Bronchial epithelial cell (primary cell): ENCODE measurements at places on chromosomes 6 and 20. TPM values are rescaled to one million over a fixed set of nuclear protein-coding genes. Genes with fewer than 3 reads are reported as not detected.
A peak's percentile ranks its signal among the peaks of the same experiment; 100 is the strongest.

MAP1LC3A gene
- 6.6 and 12.7 TPM in 2 replicates for total RNA-seq

DNA sequence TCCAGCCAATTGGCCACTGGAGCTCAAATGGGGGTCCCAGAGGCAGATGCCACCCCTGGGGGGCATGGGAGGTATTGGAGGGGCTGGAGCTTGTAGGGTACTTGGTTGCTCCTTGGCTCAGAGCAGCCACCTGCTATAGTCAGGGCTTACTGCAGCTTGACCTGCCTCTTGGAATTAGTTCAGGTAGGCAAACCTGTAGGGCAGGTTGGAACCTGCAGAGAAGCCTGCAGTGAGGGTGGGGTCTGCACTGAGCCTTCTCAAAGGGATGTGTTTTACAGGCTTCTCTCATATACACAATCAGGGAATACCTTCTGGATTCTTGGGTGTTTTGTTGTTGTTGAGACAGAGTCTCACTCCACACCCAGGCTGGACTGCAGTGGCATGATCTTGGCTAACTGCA is 94.2 kb upstream of the MYL9 start:
- peak; percentile 72 for DNase-seq

GRCh38 chr6:145271577-145271976 is 463.7 kb downstream of the EPM2A start:
- DNase-seq: no peak

GRCh38 chr6:28884423-28885131 is 39.2 kb downstream of the TRIM27 start:
- no peak for DNase-seq

GRCh38 chr6:105817370-105817769 is 268.8 kb upstream of the PRDM1 start:
- DNase-seq: no peak

GRCh38 chr20:17003170-17003870 is 223.5 kb upstream of the PCSK2 start:
- DNase-seq: no peak
